Posterior cingulate gyrus (tissue), 11 donors: ENCODE measurements at places on chromosomes 1 and 21.

DNA sequence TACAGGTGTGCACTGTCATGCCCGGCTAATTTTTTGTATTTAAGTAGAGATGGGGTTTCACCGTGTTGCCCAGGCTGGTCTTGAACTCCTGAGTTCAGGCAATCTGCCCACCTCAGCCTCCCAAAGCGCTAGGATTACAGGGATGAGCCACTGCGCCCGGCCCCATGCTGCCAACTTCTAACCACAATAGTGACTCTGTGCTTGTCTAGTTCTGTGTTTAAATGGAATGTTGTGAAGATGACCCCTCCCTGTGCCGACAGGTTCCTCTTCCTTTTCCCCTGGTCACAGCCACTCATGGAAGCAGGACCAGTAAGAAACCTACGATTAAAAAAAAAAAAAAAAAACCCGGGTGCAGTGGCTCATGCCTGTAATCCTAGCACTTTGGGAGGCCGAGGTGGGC lies 4.7 kb downstream of the MAP1LC3C start:
- DNase-seq = no peak

GRCh38 chr1:43666608-43667007 lies 16.7 kb downstream of the KDM4A start:
- DNase-seq = no peak

- DNase-seq = no peak
Observed at GRCh38 chr1:12544992-12545391, 73.0 kb downstream of the DHRS3 start.

DNA sequence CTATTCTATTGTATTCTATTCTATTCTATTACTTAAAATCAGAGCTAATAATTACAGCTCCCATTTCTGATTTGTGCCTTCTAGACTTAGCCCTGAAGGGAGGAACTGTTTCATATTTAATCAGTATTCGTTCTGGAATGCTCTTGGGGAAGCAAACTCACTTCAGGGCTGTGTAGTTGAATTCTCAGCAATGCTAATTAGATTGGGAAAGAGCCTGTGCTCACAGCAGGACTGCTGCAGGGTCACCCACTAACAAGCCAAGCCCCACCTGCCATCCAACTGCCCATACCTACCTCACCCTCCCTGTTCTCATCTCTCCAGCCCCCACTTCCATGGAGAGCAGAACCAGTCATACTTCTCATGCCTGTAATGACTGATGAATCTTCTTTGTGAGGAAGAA lies 464.2 kb downstream of the PTPRU start:
- DNase-seq = no peak

DNA sequence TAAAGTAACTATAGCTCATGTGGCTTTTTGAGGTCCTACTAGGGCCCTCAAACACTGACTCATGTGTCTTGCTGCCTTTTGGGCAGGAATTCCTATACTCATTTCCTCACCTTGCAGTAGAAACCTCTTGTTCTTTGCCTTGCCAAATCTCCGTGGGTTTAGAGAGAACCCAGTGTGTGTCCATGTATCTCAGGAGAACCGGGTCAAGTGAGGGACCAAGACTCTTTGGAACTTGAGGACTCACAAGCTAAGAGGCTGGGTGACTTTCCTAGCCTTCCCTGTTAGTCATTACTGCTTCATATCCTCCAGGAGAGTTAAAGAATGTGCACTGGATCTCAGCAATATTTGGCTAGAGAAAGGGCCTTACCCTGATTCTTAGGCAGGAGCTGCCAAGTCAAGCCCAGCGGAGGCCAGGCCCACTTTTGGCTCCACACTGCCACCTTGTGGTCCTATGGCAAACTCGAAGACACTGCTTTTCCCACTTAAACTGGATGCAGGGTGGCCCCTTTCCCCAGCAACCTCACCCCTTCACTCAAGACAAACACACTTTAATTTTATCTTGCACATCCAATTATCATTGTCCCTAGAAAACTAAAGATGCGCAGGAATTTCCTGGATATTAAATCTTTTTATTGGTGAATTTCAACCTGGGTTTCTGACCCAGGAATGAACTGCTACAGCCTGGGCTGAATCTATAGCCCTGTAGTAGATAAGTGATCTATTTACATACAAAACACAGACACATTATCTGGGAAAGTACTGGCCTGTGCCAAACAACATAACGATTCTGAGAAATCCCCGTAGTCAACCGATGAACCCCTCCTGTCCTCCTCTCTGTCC lies 10.6 kb downstream of the AVPR1B start:
- peak; percentile 75 for DNase-seq

GRCh38 chr1:197915862-197916499 lies 1.2 kb upstream of the LHX9 start:
- no peak for DNase-seq

- no peak for DNase-seq
Observed at GRCh38 chr1:46489169-46489637, 433 bp upstream of the DMBX1 start.

GRCh38 chr1:8155528-8156186 lies 129.5 kb upstream of the ERRFI1 start:
- DNase-seq = no peak

DNA sequence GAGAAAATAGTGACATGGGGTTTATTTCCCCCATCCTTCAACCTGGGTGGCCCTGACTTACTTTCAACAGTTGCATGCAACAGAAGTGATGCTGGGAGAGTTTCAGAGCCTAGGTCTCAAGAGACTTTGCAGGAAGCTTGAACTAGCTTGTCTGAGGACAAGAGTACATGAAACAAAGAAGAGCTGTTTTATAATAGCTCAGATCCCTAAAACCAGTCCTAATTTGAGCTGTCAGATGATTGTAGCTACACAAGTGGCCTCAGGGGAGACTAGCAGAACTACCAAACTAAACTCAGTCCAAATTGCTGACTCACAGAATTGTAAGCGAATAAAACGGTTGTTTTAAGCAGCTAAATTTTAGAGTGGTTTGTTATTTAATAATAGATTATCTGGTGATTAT lies 17.1 kb downstream of the RC3H1 start:
- no peak for DNase-seq

GRCh38 chr1:150183061-150183460 lies 33.3 kb downstream of the PLEKHO1 start:
- DNase-seq = no peak

DNA sequence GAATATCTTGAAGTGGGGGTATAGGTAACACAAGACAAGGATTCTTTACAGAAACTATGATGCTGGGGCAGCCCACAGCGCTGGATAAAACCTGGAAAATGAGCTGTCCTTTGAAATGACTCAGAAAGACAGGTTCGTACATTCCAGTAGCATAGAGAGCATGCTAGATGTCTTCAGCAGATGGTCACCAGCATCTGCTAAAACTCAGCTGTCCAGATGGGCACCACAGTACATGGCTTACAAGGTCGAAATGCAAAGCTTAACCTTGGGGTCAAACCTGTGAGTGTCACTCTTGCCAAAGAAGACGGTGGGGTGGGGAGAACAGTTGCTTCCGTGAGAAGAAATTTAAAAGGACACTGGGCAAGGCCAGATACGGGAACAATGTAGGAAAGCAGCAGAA lies 41.3 kb upstream of the TRIM45 start:
- DNase-seq = no peak

- DNase-seq = no peak
Observed at GRCh38 chr1:158398818-158399514, at the start of gene OR10T2. Gene OR10T2 (minus strand): TSS chr1:158399466. CDS start chr1:158399466, 0 bp downstream.
